HS-27A (cell line): ENCODE measurements at places on chromosomes 7 and 10.

GRCh38 chr10:59688921-59689351, 20.7 kb downstream of the SLC16A9 start:
- DNase-seq = no peak

GRCh38 chr7:99729486-99730237, 5.3 kb downstream of the CYP3A7 start:
- no peak for DNase-seq

DNA sequence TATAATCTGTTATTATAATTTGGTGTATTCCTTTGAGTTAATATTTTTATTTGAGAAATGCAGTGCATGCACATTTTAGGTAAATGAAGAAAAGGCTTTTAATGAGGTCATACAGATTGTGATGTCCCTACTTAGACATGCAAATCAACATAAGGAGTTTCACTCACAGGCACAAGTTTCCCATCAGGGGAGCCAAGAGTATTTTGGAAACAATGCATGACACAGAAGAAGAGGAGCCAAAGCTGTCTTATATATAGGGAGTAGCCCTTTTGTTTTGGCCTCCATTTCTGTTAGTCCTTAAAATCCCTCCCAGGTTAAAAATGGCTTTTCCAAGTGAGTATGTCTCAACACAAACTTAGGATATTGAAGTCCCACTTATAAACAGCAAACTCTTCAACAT, 703.4 kb upstream of the ANKRD30A start:
- DNase-seq = no peak

DNA sequence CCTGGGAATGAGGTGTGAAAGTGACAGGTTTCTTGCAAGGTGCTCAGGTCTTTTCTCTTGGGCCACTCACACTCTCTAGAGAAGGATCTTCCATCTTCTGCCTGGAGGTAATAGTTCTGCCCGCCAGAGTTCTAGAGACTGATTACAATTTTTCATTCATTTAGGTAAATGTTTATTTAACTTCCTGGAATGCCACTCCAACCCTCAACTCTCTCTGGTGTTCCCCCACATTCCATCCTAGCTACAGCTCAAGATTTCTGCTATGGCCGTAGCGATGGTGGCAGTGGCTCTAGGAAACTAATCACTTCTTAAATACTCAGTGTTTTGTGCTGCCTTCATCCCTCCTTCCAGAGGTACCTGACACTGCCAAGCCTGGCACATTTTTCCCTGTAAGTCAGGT, 174.6 kb downstream of the WDR11 start:
- no peak for DNase-seq

DNA sequence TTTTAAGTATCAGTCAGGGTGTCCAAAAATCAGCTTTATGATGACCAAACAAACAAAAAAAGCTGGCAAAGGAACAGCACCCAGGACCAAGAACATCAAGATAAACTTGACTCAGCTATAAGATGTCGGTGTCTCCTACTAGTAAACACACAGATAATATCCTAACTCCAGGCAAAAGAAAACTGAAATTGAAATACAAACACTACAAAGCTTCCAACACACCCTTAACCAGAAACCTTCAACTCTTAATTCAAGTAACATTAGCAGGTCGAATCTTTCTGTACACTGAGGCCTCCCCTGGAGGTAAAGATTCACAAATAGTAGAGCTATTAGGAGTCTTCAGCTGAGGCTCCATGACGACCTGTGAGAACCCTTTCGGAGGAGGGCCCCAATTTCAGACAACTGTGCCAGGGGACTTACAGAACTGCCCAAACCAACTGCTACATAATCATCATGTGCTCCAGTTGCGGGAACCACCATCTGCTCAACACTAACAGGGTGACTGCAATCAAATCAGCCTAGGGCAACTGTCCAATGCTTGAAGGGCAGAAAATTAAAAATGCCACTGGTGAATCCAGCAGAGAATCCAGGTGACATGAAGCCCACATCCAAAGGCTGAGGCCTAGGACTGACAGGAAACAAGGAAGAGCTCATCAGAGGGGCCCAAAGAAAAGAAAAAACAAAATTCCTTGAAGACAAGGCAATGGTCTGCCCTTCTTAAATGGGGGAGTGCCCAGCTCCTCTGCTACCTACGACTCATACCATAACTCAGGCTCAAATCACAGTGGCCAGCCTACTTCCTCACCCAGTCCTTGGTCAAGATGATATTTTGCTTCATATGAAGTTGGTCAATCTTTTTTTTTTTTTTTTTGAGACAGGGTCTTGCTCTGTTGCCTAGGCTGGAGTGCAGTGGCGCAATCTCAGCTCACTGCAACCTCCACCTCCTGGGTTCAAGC, 20.0 kb downstream of the XPNPEP1 start:
- no peak for DNase-seq

DNA sequence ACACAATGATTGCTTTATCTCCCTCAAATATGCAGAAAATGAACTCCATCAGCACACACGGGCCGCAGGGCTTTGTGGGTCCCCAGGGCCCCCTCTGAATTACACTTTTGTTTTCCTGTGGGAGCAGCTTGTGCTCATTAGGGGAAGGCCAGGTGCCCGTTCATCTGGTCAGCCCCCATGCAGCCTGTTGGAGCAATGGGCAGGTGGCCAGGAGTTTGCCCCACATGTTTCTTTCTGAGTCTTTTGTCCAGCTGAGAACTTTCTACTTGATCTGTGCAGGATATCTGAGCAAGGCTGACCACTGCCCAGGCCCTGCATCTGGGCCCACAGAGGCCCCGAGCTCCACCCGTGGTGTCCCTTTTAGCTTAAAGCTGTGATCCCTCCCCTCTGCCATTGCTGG, 105.3 kb upstream of the FAM20C start:
- DNase-seq = no peak

GRCh38 chr7:47836503-47837202, 111.6 kb downstream of the PKD1L1 start:
- no peak for DNase-seq

- DNase-seq = no peak
Measured at GRCh38 chr7:122118757-122119156, 25.3 kb downstream of the AASS start.

- DNase-seq = peak; percentile 66
Measured at GRCh38 chr10:11875494-11876281, 52.5 kb downstream of the PROSER2 start.

DNA sequence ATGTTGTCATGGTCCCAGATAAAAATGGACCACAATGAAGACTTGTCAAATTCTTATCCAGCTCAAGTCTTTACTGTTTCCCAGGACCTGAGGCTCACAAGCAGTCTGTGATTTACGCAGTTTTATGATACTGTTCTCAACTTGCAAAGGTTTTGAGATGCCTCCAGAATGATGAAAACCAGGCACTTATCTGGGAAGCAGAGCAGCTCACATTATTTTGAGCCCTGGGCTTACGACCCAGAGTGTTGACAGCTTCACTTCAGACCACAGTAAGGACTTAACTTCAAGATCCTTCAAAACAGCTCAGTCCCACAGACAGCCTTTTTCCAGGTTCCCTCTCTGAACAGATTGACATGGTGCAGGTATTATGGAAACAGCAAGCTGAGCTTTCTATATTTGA, 236.1 kb downstream of the RNLS start:
- no peak for DNase-seq

GRCh38 chr7:43244232-43244631, 131.8 kb downstream of the HECW1 start:
- no peak for DNase-seq

DNA sequence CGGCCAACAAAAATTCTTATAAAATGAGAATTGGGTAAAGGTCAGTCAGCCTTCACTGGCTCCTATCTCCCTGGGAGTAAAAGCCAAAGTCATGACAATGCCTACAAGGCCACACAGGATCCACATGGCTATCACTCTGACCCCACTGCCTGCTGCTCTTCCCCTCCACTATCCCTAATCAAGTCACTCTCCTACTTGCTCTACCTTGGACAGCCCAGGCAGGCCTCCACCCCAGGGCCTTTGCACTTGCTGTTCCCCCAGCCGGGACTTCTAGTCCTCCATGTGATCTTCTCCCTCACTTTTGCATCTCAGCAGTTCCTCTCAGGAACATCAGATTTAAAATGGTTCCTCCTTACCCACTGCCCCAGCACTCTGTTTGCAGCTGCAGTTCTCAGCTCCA, 50.6 kb downstream of the PRR15 start:
- DNase-seq = no peak

GRCh38 chr10:11329062-11329673, 282.3 kb downstream of the USP6NL start:
- DNase-seq = no peak

- no peak for DNase-seq
Measured at GRCh38 chr10:116738339-116738738, 4.0 kb downstream of the HSPA12A start.

- no peak for DNase-seq
Measured at GRCh38 chr7:30842542-30843451, 68.9 kb upstream of the AQP1 start.

DNA sequence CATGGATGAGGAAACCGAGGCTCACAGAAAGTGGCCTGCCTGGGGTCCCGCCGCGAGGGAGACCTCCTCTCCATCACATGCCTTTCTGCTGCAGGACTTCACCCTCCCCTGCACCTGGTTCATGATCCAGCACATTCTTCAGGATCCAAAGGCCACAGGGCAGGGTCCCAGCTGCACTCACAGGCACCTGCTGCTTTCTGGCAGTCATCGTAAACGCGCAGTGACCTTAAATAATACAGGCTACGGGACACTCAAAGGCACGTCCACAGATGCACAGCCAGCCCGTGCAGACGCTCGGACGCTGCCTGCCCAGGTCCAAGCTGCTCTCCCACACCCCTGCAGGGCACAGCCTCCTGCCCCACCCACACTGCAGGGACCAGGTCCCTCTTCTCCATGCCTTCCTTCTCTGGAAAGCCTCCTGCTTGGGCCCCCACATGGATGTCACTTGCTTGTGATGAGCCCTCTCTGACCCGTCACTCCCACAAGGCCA, 49.9 kb downstream of the CALML3 start:
- no peak for DNase-seq

- DNase-seq = no peak
Measured at GRCh38 chr10:61391281-61391680, 61.9 kb downstream of the TMEM26 start.

GRCh38 chr10:133110133-133110532, 22.4 kb downstream of the ADGRA1 start:
- DNase-seq = no peak

- DNase-seq = no peak
Measured at GRCh38 chr7:135664046-135664589, 1.8 kb downstream of the STMP1 start.

DNA sequence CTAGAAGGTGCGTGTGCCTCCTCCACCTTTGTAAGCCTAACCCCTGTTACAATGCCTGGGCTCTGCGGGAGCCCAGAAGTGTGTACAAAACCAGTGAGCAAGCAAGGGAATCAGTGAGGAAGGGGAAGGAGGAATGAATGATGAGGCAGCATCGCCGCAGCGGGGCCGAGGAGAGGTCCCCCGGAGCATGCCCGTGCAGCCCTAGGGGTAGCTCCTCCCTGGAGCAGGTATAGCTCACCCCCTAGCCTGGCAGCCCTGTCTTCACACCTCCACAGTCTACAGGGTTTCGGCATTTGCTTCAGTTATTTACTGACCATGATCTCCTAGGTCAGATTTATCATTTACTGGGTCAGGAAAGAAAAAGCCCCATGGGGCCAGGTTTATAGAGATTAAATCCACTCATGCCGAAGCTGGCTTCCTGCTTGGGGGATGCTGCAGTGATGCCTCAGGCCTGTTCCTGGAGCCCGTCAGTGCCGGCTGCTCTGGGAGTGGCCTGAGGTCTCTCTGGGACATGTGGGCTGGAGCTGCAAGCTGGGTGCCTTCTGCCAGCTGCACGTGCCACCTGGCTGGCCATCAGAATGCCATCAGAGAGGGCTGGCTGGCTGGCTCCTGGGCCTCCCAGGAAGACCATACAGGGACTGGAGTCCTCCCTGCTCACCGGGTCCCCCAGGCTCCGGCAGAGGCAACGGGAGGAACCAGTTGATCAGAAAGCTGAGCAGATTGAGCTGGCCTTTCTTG, 138.9 kb downstream of the GRK5 start:
- DNase-seq = no peak

GRCh38 chr10:74917481-74918077, 91.2 kb downstream of the KAT6B start:
- DNase-seq = no peak

DNA sequence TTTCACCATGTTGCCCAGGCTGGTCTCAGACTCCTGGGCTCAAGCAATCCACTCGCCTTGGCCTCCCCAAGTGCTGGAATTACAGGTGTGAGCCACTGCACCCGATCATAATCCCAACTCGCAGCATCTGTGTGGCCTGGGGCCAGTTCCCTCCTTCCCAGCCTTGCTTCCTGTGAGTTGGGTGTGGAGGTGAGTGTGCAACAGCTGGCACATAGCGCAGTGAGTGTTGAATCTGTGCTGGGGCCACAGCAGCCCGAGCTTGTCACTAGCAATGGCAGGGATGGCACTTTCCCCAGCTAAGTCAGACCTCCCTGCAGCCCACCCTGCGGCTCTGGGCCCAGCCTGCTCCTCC, 12.2 kb downstream of the TMEM184A start:
- no peak for DNase-seq

DNA sequence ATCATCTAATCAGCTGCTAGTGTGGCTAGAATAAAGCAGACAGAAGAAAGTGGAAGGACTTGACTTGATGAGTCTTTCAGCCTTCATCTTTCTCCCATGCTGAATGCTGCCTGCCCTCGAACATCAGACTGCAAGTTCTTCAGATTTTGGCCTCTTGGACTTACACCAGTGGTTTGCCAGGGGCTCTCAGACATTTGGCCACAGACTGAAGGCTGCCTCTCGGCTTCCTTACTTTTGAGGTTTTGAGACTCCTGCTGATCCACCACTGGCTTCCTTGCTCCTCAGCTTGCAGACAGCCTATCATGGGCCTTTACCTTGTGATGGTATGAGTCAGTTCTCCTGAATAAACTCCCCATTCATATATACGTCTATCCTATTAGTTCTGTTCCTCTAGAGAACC, 26.0 kb downstream of the PLPP4 start:
- no peak for DNase-seq

- DNase-seq = no peak
Measured at GRCh38 chr7:40833191-40833887, 698.5 kb downstream of the SUGCT start.

GRCh38 chr7:118846977-118847376, 622.5 kb downstream of the ANKRD7 start:
- DNase-seq = no peak

- DNase-seq = no peak
Measured at GRCh38 chr7:4730276-4730675, 45.1 kb upstream of the AP5Z1 start.

DNA sequence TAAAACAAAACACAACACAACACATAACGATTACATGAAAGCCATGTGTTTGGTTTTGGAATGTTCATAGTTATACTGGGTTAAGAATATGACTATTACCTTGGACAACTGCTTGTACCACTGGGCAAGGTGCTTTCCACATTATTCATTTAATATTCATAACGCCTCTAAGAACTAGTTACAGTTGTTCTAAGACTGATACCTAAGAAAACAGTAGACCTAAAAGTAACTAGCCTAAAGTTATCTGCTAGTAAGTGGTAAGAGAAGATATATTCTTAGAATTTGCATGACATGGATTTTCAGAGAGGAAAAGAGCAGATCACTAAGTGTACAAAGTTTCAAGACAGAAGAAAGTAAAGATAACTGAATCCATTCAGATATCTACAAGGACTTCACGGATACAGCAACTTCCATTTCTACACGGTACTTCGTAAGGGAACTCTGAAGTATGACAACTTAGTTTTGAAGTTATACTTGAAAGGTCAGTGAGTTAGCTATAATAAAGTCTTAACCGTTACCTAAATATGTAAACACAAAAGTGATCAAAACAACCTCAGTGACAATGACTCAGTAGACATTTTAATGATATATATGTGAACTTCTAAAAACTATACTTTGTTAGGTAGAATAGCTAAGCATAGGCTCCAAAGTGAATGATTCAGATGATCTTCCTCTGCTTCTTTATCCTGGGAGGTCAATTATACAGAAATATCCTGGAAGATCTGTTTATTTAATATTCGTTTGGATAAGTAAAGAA, 65.1 kb downstream of the MINDY3 start:
- no peak for DNase-seq
